AG20443 (cell line): ENCODE measurements at places on chromosomes 4 and X.
A peak's percentile ranks its signal among the peaks of the same experiment; 100 is the strongest.

GRCh38 chr4:77031544-77031943 lies 44.2 kb downstream of the CCNI start:
- DNase-seq: no peak

DNA sequence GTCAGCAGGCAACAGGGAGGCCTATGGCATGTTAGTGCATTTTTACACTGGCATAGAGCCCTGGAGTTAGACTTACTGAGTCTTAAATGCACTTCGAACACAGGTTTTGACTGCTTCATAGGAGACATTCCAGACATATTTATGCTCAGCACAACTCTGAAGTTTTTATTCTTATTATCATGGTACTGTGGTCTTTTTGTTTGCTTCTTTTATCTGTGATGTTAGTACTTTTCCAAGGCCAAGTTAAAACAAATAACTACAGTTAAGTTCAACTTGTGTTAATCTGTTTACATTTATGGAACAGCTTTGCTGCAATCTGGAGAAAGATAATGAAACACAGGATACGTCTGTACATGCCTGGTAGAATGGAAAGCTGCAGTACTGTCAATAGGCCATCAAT lies 76.5 kb downstream of the COL4A5 start:
- DNase-seq: no peak

DNA sequence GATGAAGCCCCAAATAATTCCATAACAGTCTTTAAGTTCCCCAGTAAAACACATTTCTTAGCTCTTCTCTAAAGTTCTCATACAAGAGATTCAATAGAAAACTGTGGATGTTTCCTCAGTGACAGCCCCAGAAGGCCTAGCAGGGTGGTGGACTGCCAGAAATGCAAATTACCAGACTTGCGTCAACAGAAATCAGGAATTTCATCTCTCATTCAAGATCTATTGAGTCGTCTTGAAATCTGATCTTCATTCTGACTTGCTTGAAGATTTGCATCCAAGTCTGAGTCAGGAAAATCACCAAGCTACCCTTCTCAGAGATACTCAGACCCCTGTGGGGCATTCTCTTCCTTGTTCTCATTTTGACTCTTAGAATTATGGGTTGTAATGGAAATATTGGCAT lies 68.9 kb upstream of the NDP start:
- no peak for DNase-seq

GRCh38 chrX:46978341-46979291 lies 66.4 kb downstream of the JADE3 start:
- DNase-seq: peak; percentile 34

- DNase-seq: no peak
Observed at GRCh38 chr4:153151535-153152455, 52.4 kb upstream of the TRIM2 start.

DNA sequence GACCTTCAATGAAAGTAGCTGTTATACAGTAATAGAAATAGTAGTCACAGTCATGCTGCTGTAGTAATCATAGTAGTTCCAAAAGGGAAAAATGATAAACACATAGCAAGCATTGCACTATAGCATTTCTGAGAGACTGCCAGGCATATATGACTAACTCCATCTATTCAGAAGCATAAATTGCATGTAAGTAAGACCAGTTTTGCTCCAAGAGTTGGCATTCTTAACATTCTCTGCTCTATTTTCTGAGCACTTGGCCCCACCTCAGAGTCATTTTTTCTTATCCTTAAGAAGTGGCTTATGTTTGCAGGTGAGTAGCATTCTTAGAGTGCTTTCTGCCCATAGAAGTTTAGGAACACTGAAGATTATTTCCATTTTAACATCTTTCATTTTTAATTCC lies 490.3 kb upstream of the TECRL start:
- no peak for DNase-seq

DNA sequence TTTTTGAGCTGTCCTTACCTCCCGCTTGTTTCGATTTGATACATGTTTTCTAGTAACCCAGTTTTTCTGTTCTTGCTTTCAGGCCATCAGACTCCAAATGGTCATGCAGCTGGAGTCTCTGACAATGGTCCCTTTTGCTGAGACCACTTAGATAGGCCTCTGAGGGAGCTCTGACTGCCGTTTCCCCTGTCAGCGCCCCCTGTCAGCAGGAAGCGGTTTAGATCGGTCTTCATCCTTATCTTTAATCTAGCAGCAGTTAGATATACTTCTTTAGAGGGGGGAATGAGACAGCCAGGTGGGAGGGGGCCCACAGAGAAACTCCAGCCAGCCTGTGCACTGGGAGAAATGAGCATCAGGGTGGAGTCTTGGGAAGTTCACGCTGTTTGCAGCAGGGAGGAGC lies 457.9 kb downstream of the GPAT3 start:
- DNase-seq: no peak

- DNase-seq: no peak
Observed at GRCh38 chrX:154525606-154526490, 9.8 kb upstream of the FAM3A start.

DNA sequence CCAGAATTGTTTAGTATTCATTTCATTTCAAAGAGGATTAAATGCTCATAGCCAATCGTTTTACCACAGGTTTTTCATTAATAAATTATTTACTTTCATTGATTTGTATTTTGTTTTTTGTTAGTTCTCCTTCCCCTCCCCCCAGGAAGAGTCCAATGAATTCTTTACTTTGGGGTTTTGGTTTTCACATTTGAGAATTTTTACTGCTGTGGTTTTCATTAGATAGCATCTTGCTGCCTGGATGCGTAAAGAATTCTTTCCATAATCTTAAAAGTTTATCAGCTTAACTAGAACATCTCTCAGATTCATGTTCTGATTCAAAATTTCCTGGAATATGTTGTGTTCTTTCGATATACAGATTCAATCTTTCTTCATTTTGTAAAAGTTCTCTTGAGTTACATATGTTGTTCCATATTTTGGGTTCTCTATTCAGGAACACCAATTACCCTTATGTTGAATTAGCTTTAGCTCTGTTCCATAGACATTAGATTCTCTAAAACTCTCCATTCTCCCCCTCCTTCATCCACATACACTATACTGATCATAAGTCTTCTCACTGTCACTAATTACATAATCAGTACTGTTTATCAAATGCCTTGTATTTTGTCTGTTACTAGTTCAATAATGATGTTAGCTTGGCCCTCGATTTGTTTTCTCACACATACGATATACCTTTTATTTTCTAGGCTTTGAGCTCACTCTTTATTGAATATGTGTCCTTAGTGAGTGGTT lies 184.4 kb downstream of the CAMK2D start:
- no peak for DNase-seq
